Endothelial cell of umbilical vein (primary cell): ENCODE measurements at places on chromosomes 2 and 18. TPM values are rescaled to one million over a fixed set of nuclear protein-coding genes. Genes with fewer than 3 reads are reported as not detected.

TBR1 gene
- total RNA-seq, result 0.09 and 0.11 TPM in 2 replicates

GORASP2 gene
- 93.7 and 104 TPM in 2 replicates for total RNA-seq

ZNF2 gene
- 4.2 and 4.4 TPM in 2 replicates for total RNA-seq

HMSD gene
- not detected in 2 replicates for total RNA-seq

TUBA3E gene
- not detected in 2 replicates for total RNA-seq

PLEKHM3 gene
- 8.5 and 9.1 TPM in 2 replicates for total RNA-seq

ANKRD30B gene
- total RNA-seq, result not detected in 2 replicates

KRTCAP3 gene
- total RNA-seq, result 4.0 and 4.6 TPM in 2 replicates

NT5C1B gene
- not detected in 2 replicates for total RNA-seq

GPR148 gene
- total RNA-seq, result not detected in 2 replicates

DRC1 gene
- total RNA-seq, result 0.21 and 0.44 TPM in 2 replicates

DSG4 gene
- total RNA-seq, result not detected in 2 replicates

TSPYL6 gene
- total RNA-seq, result not detected in 2 replicates

RGPD3 gene
- total RNA-seq, result not detected in 2 replicates

OTOS gene
- not detected in 2 replicates for total RNA-seq

DCDC2C gene
- not detected in 2 replicates for total RNA-seq

VIT gene
- 0.48 and 0.88 TPM in 2 replicates for total RNA-seq

ALPI gene
- total RNA-seq, result not detected in 2 replicates

ZC3H6 gene
- total RNA-seq, result 2.5 and 3.0 TPM in 2 replicates

HOXD13 gene
- not detected in 2 replicates for total RNA-seq

RNF152 gene
- total RNA-seq, result 24.0 and 27.5 TPM in 2 replicates

PPIG gene
- total RNA-seq, result 36.7 and 44.9 TPM in 2 replicates

DLX2 gene
- total RNA-seq, result not detected in 2 replicates

GAL3ST2 gene
- total RNA-seq, result 0.23 TPM in 1 of 2 replicates, not detected in the other

C2orf78 gene
- not detected in 2 replicates for total RNA-seq

ACVR2A gene
- total RNA-seq, result 7.5 and 7.9 TPM in 2 replicates

ASIC4 gene
- not detected in 2 replicates for total RNA-seq

FAM124B gene
- total RNA-seq, result 81.4 and 82.0 TPM in 2 replicates

ABCG5 gene
- not detected in 2 replicates for total RNA-seq

RBM44 gene
- total RNA-seq, result 0.44 and 0.53 TPM in 2 replicates

COLEC11 gene
- not detected in 2 replicates for total RNA-seq
